ENCODE measurements at places on chromosomes 5 and 9. TPM values are rescaled to one million over a fixed set of nuclear protein-coding genes. Genes with fewer than 3 reads are reported as not detected.

GRCh38 chr5:116454417-116454927 lies 120.2 kb downstream of the SEMA6A start:
- H3K27me3 ChIP-seq = no peaks in the 10 kb centered on the region
- no peaks in the 10 kb centered on the region for H3K36me3 ChIP-seq
- H3K4me1 ChIP-seq = no peaks in the 10 kb centered on the region
- no peak overlapping the region for H3K4me3 ChIP-seq

GRCh38 chr5:31611002-31611401 lies 27.9 kb upstream of the PDZD2 start:
- H3K4me1 ChIP-seq = no peaks in the 10 kb centered on the region
- no peaks in the 10 kb centered on the region for H3K27me3 ChIP-seq
- H3K36me3 ChIP-seq = no peaks in the 10 kb centered on the region
- H3K27ac ChIP-seq = no peak overlapping the region

- H3K4me3 ChIP-seq = no peak overlapping the region
- no peak overlapping the region for H3K27ac ChIP-seq
- H3K4me1 ChIP-seq = no peaks in the 10 kb centered on the region
- DNase-seq = no peak
These were observed 89.0 kb downstream of the CAMK4 start for GRCh38 chr5:111313017-111313724.

GRCh38 chr9:124266139-124266825 lies 8.5 kb downstream of the NEK6 start:
- peak; percentile 64 for DNase-seq
- peaks cover 97% of the 10 kb centered on the region for H3K4me1 ChIP-seq
- peaks cover 23% of the 10 kb centered on the region for H3K36me3 ChIP-seq
- peak overlapping the region; percentile 46 for H3K4me3 ChIP-seq
- peak overlapping the region; percentile 99 for H3K27ac ChIP-seq

DNA sequence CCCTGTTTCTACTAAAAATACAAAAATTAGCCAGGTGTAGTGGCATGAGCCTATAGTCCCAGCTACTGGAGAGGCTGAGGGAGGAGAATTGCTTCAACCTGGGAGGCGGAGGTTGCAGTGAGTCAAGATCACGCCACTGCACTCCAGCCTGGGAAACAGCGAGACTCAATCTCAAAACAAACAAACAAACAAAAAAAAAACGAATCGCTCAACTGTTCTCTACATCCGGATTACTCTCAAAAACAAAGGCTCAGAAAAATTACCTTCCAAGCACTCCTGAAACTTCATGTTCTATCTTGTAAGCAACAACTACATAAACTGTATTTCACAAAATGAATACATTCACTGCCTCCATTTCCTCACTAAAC lies 14.0 kb downstream of the UBAP2 start:
- H3K27me3 ChIP-seq = no peaks in the 10 kb centered on the region
- H3K4me3 ChIP-seq = no peak overlapping the region
- no peaks in the 10 kb centered on the region for H3K4me1 ChIP-seq
- peaks cover 17% of the 10 kb centered on the region for H3K36me3 ChIP-seq
- DNase-seq = no peak

DNA sequence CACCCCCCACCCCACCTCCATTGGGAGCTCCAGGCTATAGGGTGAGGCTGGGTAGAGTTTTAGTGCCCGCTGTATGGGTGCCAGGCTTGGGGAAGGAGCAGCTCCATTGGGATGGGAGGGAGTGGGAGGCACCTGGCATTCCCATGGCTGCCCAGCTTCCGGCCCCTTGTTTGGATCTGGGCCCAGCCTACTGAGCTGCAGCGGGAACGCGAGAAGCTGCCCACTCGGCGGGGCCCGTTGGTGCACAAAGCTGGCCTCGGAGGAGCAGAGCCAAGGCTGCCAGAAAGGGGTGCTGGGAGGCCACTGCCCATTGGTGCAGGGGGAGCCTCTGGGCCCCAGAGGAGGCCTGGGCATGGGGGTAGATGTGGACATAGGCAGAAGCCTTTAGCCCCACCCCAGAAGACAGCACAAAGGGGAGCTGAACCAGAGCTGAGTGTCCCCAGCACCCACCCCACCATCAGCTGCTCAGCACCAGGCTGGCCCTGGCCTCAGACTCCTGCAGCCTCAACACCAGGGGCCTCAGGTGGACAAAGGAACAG lies 4.4 kb downstream of the LCN9 start:
- no peaks in the 10 kb centered on the region for H3K27me3 ChIP-seq
- no peak for DNase-seq
- no peaks in the 10 kb centered on the region for H3K36me3 ChIP-seq

DNA sequence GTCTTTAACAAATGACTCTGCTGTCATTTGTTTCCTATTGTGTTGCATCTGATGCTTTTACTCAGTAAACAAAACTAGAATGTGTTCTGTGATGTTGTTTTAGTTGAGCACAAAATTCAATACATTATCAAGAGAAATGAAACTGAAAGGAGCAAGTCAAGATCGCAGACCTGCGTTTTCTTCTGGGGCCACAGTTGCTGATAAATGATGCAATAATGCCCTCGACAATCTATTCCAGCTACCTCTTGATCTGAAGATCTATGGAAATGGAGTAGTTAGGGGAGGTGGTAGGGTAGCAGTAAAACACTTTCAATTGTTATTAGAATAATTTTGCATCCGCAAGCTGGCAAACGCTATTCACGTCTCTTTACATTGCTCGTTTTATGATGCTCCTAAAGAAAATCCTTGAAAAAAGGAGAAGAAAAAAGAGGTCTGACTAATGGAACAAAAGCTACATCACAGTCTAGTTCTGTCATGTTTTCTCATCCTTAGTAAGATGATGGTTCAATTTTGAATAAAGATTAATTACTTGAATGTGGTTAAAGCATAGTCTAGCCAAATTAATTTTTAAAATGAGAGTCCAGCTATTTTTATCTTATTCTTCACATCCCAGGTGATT lies 1.6 kb downstream of the ZNF366 start:
- DNase-seq = no peak
- no peaks in the 10 kb centered on the region for H3K36me3 ChIP-seq
- H3K4me3 ChIP-seq = no peak overlapping the region
- H3K27me3 ChIP-seq = 0 out of 2 replicates have a peak, but pooled peaks cover 3% of the 10 kb centered on the region
- H3K27ac ChIP-seq = no peak overlapping the region
- H3K4me1 ChIP-seq = peaks cover 4% of the 10 kb centered on the region

DNA sequence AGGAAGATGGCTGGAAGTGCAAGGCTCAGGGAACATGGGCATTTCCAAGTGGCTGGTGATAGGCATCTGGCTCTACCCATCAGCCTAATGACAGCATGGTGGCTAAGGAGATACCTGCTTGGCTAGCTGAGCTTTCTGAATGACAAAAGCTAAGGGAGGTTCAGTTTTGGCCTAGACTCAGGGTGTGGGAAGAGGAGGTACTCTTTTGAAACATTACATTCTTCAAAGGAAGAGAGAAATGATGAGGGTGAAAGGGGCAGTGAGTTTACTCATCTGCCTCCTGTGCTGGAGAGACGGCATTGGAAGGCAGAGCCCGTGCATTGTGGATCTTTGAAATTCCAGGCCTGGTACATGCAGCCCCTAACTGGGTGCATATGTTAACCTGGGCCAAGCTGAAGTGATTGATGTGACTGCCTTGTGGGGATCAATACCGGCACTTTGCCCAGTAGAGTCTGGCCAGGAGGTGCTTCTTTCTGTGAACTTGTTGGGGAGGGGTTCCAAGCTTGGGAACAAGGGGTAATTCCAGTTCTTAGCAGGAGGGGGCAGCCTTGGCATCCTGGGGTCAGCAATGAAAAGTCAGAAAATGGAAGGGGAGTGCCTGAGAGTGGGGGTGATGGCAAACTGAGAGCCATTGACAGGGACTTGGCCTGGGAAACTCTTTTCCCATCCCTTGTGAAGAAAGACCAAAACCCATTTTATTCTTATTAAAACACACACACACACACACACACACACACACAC lies 108.6 kb downstream of the ACER2 start:
- no peaks in the 10 kb centered on the region for H3K4me1 ChIP-seq
- H3K36me3 ChIP-seq = no peaks in the 10 kb centered on the region
- DNase-seq = peak; percentile 64
- H3K27me3 ChIP-seq = no peaks in the 10 kb centered on the region

DNA sequence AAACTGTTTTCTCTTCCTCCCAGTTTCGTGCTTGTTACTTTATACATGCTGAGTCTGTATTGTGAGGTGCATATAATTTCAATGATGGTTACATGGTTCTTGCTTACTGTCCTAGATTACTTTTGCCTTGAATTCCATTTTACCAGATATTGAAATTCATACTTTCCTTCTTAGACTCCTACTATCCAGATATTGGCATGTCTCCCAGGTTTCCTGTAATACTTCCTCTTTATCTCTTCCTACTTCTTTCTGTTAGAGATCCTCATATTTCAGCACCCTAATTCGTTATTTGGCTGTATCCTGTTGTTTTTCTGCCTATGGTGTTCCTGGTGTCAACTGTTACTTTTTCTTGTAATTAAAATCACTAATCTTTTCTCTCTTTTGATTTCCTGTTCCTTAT lies 522.1 kb downstream of the CCDC171 start:
- no peak for DNase-seq
- no peaks in the 10 kb centered on the region for H3K27me3 ChIP-seq
- H3K36me3 ChIP-seq = no peaks in the 10 kb centered on the region
- no peak overlapping the region for H3K4me3 ChIP-seq
- no peak overlapping the region for H3K27ac ChIP-seq

- H3K4me3 ChIP-seq = no peak overlapping the region
- H3K4me1 ChIP-seq = no peaks in the 10 kb centered on the region
- DNase-seq = no peak
- no peaks in the 10 kb centered on the region for H3K27me3 ChIP-seq
These were observed 170.9 kb upstream of the TBCA start for GRCh38 chr5:77947041-77947428.

DNA sequence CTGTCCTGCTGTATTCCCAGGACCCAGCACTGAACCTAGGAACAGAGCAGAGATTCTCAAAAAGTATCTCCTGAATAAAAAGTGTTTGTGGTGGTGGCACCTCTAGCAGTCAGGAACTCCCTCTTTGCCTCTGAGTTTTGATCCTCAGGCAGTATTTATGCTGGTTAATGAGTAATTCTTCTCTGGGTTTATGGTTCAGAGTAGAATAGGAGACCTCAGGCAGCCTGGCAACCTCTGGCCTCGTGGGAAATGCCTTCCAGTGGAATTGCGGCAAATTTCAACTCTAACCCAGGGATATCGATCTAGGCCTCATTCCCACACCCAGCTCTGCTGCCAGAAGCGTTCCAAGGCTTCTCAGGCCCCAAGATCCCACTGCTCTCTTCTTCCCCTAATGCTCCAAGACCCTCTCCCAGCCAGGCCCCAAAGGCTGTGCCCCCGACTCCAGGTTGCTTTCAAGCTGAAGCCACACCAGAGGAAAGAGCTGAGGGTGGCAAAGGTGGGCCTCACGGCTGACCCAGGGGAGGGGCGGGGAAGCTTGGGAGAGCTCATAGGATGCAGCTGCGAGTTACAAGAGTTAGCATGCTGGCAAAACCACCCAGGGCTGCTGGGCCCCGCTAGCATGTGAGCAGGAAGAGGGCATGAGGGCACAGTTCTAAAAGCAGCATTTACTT lies 10.9 kb upstream of the HDHD3 start:
- H3K36me3 ChIP-seq = peaks cover 6% of the 10 kb centered on the region
- H3K4me1 ChIP-seq = no peaks in the 10 kb centered on the region
- DNase-seq = no peak
- no peak overlapping the region for H3K27ac ChIP-seq

DNA sequence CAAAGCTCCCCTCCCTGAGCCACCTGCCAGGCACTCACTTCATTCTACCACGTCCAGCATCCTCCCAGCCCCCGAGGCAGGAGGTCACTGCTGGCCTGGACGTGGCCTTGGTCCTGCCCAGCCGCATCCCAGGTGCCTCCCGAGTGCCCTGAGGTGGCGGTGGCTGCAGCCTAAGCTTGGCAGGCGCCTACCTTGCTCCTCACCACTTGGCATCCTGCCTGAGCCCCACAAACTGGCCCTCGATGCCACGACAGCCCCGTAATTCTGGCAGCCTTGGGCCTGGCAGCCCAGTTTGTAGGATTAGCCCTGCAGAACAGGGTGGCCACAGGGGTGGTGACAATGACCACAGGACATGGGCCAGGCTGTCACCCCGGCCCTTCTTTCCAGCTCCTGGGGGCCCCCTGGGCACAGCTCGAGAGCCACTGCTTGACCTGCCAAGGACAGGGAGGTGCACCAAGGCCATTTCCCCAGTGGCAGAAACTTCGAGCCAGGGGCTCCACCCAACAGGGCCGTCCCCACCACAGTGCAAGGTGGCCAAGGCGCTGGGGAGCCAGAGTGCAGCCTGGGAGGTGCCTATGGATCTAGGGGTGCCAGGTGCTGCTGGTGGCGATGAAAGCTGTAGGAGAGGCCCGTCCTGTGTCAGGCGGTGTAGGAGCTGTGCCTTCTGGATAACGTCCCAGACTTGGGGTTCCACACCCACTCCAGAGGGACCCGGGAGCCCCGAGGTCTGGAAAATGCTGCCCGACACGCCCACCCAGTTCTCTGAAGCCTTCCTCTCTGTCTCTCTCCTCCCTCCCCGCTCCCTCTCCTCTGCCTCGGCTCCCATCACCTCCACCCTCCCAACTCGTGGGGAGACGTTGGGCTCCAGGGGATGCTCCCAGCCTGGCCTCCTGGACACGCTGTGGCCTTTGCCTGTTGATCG lies 18.4 kb downstream of the NKD2 start:
- DNase-seq = no peak
- H3K4me3 ChIP-seq = no peak overlapping the region
- H3K27me3 ChIP-seq = no peaks in the 10 kb centered on the region
- no peaks in the 10 kb centered on the region for H3K4me1 ChIP-seq

- no peaks in the 10 kb centered on the region for H3K27me3 ChIP-seq
- no peak overlapping the region for H3K27ac ChIP-seq
- DNase-seq = no peak
- H3K36me3 ChIP-seq = no peaks in the 10 kb centered on the region
- H3K4me3 ChIP-seq = no peak overlapping the region
- no peaks in the 10 kb centered on the region for H3K4me1 ChIP-seq
These were observed 109.1 kb upstream of the ANKH start for GRCh38 chr5:14980698-14981097.

DNA sequence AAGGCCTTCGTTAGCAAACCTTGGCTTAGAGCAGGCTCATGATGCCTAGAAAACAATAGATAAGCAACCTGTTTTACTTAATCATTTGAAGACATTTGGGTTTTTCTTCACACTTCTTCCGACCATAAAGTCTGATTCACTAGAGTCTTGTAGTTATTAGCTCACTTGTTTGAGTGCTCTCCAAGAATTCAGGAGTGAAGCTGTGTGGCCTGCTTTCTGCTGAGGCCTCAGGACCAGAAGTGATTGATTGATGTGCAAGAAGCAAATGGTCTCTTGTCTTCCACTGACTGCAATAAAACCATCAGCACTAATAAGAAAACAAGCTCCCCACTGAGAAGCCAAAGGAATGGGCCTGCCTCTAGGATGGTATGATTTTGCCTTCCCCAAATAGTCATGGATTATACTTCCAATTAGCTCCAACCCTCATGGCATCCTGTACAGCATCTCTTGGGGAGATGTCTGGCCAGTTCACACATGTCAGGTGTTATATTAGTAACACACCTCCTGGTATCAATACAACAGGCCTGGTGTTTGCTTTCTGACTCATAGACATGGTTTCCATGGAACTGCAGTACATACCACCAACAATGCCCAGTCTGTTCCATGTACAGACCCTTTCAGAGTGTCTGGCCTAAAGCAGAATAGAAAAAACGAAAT lies 317.6 kb downstream of the CWC27 start:
- H3K36me3 ChIP-seq = no peaks in the 10 kb centered on the region
- no peak overlapping the region for H3K4me3 ChIP-seq

DCAF10 gene
- total RNA-seq = 24.6 TPM

MORN5 gene
- total RNA-seq = not detected

GPSM1 gene
- 38.4 TPM for total RNA-seq

CATSPER3 gene
- not detected for total RNA-seq

KLF4 gene
- total RNA-seq = not detected

LIX1 gene
- not detected for total RNA-seq

TRPM3 gene
- total RNA-seq = not detected

SLC25A2 gene
- total RNA-seq = 0.82 TPM

TAL2 gene
- 4.1 TPM for total RNA-seq

MYOT gene
- not detected for total RNA-seq

Data from Karpas-422 (cell line).